ENCODE measurements at places on chromosomes 3 and 15.

GRCh38 chr15:51470512-51470911 is 129.1 kb downstream of the GLDN start:
- no peak for DNase-seq

DNA sequence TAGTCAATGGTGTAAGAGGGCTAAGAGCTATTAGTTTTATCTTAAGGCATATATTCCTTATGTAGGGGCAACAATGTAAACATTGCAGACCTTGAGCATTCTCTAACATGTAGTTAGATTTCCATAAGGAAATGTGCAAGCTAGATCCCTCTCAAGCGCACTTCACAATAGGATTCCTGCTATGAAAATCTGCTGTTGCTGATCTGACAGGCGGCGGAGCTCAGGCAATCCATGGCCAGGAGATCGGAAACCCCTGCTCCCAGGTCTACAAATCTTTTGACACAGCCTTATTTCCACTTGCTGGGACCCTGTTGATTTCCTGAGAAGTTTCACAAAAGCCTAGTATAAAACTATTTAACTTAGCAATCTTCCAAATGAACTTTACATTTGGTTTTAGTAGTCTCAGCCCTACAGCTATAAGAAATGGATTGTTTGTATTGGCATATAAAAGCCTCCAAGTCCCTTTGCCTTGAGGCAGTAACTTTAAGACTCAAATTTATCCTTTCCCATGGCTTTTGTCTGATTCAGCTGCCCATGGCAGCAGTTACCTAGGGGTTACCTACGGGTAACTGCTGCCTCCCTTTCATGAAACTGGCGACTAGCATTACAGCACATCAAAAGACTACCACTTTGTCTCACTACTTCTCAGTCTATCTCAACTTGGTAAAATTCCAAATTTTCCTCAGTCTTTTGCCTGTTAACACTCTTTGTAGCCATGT is 22.7 kb downstream of the TRA2B start:
- no peak for DNase-seq

GRCh38 chr3:130834476-130834875 is 59.4 kb upstream of the ATP2C1 start:
- no peak for DNase-seq

DNA sequence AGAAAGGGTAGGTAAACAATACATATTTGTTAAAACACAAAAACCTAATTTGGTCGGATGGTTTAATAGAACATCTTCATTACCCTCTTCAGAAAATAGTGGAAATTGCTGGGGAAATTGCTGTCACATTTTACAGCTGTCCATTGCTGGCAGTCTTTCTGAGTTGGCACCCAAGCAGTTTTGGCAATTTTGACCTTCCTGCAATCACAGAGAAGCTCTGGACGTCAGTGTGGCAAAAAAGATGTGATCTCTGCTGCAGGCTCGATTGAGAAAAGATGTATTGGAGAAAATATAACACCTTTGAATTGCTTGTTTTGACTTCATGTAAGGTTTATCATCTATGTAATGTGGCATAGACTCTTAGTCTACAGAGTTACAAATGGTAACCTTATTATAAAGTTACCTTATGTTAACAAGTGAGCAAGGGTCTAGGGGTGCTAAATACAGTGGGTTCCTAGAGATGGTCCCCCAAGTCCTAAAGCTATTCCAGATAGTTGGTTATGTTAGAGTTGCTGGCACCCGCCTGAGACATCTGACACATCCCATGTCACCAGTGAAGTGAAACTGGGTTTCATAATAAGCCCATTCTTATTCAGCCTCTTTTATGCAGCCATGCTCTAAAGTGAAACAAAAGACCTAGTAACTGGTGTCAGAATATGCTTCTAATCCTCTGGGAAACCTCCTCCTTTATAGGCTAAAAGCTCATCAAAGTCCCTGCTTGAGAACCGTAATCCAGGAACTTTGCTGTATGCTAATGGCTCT is 14.0 kb downstream of the UBE2E1 start:
- DNase-seq, result no peak

- DNase-seq, result no peak
Measured at GRCh38 chr3:187079090-187080022, 59.9 kb downstream of the RPL39L start.

DNA sequence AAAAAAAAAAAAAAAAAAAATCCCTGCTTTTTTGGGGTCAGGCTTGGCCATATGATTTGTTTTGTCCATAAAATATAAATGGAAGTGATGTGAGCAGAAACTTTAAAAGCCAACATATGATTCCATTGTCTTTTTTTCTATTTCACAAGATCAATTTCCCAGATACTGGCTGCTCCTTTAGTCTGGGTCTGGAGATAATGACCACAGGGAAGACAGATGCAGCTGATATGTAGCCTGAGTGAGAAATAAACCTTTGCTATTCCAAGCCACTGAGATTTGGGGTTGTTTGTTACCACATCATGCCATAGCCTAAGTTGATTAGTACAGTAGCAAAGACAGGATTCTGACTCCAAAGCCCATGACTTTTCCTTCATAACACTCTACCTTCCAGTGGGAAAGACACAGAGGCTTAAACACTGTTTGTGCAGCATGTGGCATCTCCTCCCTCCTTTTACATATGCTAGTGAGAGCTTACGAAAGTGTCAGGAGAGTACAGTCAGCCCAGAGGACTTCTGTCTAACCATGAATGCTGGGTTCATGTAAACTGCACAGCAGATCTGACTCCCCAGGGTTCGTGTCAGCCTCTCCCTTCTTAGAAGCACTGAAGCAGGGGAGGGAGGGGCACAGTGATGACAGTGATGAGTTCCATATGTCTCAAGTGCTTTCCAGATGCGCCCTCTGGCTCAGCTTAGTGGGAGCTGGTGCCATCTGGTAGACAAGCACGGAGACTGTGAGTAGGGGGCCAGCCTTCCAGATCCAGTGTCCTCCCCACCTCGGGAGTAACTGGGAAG is 36.7 kb upstream of the SLC7A14 start:
- no peak for DNase-seq

DNA sequence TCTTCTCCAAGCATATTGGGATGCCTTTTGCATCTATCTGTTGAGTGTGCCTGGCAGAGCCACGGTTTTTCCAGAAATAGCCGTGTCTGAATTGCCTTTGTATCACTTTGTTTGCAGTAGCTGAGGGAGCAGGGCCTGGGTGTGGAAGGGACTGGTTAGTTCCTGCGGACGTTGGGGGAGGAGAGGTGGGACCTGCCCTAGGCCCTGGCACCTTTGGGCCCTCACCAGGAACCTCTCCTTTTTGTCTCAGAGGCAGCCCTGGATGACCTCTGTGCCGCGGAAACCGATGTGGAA is 18.6 kb downstream of the ATRIP start:
- no peak for DNase-seq

GRCh38 chr3:11350374-11350773 is 78.2 kb downstream of the ATG7 start:
- no peak for DNase-seq

All from retinal pigment epithelial cell (primary cell).